Cortex of kidney (tissue), 1 donor: ENCODE measurements at places on chromosomes 1 and 21.

DNA sequence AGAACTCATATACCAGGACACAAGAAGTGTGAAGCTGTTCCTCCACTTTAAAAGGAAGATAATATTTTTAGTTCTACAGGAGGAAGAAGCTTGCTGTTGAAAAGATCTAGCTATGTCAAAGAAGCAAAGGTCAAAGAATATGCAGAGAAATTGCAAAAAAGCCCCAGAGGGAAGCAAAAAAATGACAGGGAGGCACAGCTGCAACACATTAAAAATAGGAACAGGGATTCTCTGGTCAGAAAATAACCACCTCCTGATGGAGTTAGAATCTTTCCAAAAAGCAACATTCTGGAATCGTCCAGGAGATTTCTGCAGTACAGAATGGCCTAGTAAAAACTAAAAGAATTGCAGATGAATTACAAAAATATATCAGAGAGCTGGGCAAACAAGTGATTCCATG, 238.9 kb upstream of the PRMT6 start:
- DNase-seq: no peak

DNA sequence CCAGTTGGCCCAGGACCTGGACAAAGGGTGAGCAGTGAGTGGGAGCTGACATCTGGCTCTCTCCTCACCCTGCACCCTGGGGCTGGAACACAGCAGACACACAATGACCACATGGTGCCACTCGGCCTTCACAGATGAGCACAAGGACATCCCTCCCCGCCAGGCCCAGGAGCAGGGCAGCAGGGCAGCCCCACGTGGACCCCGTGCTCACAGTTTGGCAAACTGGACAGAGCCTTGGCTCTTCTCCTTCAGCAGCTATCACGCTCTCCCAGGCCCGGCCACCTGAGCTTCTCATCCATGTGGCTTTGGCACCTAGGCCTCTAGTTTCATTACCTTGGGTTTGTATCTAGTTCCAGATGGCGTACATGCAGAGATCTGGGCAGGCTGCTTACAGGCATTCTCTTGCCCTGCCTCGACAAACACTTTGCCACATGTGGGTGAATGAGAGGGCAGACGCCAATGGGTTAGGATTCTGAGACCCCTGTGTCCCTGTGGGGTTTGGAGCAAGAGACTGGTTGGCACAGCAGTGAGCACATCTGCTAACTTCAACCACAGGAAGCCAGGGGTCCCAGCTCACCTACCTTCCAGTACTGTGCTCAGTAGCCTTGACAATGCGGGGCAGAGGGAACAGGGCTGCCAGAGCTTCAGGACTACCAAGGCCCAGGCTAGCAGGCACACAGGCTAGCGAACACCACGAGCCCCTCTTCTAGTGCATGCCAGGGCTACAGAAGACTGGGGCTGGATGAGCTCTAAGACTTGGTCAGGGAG, 3.4 kb upstream of the PTPRF start:
- no peak for DNase-seq

DNA sequence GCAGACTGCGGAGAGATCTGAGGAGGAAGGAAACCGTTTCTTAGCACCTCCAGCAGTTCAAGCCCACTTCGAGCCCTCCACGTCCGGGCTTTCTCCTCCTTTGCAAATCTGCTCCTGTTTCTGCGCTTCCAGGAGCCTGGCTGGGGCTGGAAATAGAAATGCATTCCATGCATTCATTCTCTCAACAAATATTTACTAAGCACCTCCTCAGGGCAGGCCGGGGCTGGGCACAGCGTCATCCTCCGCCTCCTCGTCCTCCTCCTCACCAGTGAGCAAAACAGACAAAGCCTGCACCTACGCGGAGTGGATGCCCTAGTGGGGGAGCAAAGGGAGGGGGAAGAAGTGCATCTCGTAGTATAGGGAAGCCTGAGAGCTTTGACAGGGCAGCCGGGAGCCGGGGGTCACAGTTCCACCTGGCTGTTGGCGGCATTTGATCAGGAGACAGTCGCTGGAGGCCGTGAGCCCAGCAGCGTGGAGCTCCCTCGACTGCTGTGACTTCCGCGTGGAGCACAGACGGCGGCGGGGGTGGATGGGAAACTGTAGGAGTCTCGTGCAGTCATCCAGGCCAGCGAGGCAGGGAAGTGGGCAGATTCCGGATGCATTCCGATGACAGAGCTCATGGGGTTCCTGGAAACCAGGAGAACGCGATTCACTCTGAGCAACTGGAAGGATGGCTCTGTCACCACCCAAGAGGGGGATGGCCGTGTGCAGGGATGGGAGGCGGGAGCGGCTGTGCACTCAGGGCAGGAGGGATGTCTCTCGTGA, 93.5 kb downstream of the SIK1 start:
- DNase-seq: no peak

DNA sequence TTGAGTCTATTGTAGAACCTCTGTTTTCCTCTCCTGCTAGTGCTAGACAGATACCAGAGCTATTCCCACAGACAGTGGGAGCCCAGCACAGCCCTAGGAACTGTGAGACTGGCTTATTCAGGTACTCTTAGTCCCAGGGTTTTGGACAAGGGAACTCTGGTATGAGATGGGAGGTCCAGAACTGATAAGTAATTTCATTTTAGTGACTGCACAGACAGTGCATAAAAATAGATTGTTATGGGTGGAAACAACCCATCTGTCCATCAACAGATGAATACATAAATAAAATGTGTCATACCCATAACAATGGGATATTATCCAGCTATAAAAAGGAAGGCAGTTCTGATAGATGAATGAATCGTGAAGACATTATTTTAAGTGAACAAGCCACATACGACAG, 9.0 kb downstream of the EPS8L3 start:
- no peak for DNase-seq

GRCh38 chr1:22953057-22953739, 19.5 kb downstream of the LACTBL1 start:
- DNase-seq: no peak

DNA sequence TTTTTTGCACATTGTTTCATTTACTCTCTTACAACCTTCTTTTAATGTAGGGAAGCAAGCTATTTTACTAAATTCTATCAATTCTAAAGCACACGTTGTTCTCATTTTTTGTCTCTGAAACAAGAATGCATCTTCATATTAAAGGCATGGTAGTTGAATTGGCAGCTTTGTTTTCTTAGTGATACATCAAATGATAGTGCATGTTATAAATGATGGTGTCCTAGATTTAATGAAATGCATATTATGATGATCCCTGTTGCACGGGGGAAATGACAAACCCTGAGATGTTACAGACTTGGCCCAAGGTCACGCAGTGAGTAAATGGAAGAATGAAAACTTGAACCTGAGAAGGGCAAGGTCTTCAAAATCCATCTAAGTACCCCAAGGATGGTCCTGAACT, 213.1 kb downstream of the KAZN start:
- DNase-seq: no peak

- no peak for DNase-seq
Measured at GRCh38 chr1:3391711-3392110, 62.8 kb upstream of the ARHGEF16 start.

DNA sequence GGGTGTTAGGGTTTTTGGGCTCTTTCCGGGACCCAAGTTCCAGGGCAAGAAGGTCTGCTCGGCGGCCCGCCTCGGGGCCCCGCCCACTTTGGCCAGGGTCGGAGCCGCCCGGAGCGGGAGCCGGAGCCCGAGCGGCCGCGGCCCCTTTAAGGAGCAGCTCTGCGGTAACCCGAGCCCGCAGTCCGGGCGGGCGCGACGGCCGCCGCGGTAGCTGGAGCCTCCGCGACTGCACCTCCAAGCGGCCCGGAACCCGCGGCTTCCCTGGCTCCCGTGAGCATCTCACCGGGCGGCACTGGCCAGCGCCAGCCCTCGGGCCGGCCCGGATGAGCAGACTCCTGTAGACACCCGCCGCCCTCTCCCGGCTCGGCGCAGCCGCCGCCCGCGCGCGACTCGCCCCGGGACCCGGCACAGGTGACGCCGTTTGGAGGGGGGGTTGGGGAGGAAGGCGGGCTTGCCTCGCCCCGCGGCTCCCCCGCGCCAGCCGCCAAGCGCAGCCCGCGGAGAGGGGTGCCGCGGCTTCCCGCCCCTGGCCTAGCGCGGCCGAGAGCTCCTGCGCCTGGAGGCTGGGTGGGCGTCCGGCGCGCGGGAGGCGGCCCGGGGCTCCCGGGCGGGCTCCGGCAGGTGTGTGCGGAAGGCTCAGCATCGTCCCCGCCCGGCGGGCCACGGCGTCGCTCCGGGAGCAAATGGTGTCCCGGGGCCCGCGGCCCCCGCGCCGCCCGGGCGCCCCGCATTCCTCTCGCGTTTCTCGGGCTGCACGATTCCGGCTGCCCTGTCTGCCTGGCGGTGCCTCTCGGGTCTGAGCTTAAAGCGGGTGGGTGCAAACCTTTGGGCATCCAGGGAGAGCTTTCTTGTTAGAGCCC, at the start of gene TLCD4:
TSS of gene TLCD4 (plus strand) at position 149 of the 860 bp plus-strand sequence. CDS start 26,547 bp downstream, outside the sequence.
- DNase-seq: no peak

GRCh38 chr1:112557385-112557784, 48.6 kb downstream of the WNT2B start:
- no peak for DNase-seq

- no peak for DNase-seq
Measured at GRCh38 chr1:156517748-156518147, 17.2 kb upstream of the MEF2D start.

DNA sequence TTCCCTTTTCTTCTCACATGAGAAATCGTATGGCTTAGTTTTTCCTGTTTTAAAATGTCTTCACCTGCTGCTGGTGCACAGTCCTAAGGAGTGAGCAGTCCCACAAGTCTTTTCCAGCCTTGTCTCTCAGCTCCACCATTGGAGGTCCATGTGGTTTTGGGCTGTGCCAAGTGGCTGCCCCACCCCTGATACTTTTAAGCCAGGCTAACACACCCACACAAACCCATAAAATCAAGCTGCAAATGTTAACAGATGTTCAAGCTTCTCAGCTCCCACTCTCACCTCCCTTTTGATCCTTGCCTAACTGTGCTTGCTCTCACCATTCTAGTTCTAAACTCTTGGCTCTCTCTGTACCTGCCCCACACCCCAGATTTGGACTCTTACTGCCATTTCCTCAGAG, 74.5 kb upstream of the COL24A1 start:
- DNase-seq: no peak

- DNase-seq: no peak
Measured at GRCh38 chr1:109556563-109556962, 8.1 kb downstream of the GNAI3 start.

- no peak for DNase-seq
Measured at GRCh38 chr1:227808566-227808965, 6.9 kb upstream of the PRSS38 start.
